H9 (cell line): ENCODE measurements at places on chromosomes 2 and 18. TPM values are rescaled to one million over a fixed set of nuclear protein-coding genes. Genes with fewer than 3 reads are reported as not detected.

CCDC141 gene
- total RNA-seq = 0.83 and 1.0 TPM in 2 replicates

BOLL gene
- not detected in 2 replicates for total RNA-seq

NOSTRIN gene
- not detected in 2 replicates for total RNA-seq

ACTR1B gene
- 31.1 and 33.8 TPM in 2 replicates for total RNA-seq

LRP2 gene
- 1.4 and 1.6 TPM in 2 replicates for total RNA-seq

ERMN gene
- 0.29 and 0.48 TPM in 2 replicates for total RNA-seq

DNA sequence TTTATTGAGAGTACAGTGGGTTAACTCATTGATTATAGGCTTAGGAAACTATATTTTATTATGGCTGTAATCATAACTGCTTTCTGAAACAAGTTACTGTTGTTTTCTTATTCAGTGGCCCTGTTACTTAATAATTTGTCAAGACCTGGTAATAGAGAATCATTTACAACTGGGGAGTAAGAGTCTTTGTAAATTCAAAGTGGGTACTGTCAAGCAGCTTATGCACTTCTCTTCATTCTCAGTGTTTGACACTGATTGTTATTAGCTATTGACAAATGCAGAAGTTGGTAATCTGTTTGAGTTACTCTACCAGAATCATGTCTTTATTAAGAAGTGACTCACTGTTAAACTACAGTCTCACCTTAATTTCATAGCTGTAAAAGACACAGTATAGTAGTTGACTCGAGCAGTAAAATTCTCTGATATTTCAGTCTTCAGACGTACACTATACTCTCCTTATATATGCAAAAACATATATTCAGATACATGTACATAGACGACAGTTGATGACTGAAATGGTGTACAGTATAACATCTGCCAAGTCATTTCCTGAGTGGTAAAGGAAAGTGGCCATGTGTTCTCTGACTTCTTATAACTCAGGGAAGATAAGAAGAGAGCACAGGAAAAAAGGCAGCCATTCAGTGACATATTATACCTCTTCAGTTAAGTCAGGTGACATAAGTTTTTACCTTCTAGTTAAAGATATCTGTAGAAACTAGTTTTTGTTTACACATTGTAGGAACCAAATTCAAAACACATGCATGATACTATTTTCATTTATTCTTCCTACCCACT, 36.0 kb upstream of the TTC27 start:
- no peak for DNase-seq

DNA sequence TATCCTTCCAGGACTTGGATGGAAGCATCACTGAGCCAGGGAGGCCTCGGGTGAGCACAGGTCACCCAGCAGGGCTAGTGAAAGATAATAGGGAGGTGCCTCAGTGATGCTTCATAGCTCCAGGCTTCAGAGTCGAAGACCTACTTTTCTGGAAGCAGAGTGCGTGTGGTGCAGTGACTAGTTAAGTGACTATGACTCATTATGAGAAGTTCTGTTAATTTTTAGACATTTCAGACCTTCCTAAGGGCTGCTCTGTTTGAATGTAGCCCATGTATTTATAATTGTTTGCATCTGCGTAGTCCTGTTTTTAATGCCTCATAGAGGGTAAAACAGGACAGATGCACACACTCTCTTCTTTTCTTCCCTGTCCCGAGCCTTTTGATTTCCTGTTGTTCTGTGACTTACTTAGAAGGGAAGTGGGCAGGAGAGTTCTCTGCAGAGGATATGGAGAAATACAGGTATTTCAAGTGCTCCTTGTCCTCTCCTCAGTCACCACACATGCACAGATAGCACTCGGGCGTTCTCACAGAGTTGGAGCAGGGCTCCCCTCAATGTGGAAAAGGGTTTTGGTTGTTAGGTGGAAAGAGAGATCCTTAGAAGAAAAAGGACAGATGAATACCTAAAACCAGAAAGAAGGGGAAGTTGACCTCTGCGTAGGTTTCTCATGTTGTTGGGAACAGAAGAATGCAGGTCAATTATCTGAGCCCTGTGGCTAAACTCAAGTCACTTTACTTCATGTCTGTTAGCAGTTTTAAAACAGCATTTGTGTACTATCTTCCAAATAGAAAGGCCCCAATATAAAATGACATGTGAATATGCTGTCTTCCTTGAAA, 34.7 kb downstream of the RALB start:
- no peak for DNase-seq

- DNase-seq = no peak
Observed at GRCh38 chr2:67130531-67131256, 266.4 kb upstream of the ETAA1 start.
